ENCODE measurements at places on chromosomes 1 and 21.

DNA sequence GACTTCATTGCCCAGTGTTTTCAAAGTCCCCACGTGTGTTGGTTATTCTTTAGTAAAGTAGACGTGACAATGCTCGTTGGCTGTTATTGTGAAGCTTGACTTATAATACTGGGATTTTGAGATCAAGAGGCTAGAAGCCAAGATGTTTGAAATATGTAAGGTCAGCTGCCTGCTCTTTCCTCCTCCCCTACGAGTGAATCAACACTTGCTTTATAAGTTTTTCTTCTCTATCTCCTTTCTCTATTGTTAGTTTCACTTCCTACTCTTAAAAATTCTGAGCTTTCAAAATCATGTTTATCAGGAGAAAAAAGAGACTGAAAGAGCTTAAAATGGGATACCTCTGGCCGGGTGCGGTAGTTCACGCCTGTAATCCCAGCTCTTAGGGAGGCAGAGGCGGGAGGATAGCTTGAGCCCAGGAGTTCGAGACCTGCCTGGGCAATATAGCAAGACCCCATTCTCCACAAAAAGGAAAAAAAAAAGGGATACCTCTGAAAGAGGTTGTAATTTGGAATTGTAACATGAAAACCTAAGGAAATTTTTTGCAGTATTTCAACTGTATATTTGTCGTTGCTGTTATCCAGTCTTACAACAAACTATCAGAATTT is 72.0 kb downstream of the EPB41 start:
- DNase-seq: no peak

- DNase-seq: no peak
Observed at GRCh38 chr1:59682396-59683080, 132.2 kb upstream of the HOOK1 start.

GRCh38 chr21:21788591-21788990 is 790.4 kb downstream of the NCAM2 start:
- no peak for DNase-seq

- no peak for DNase-seq
Observed at GRCh38 chr1:164971921-164972415, 384.5 kb downstream of the LMX1A start.

- no peak for DNase-seq
Observed at GRCh38 chr1:4267381-4268261, 367.5 kb upstream of the C1orf174 start.

GRCh38 chr1:102472520-102472919 is 475.8 kb upstream of the OLFM3 start:
- no peak for DNase-seq

- DNase-seq: peak; percentile 60
Observed at GRCh38 chr1:224565186-224565585, 50.9 kb upstream of the CNIH3 start.

- DNase-seq: no peak
Observed at GRCh38 chr1:42153624-42154023, 414 bp downstream of the GUCA2B start.

GRCh38 chr1:184152434-184152898 is 100.9 kb downstream of the TSEN15 start:
- no peak for DNase-seq

- DNase-seq: no peak
Observed at GRCh38 chr1:181160998-181161870, 72.7 kb downstream of the IER5 start.

- DNase-seq: no peak
Observed at GRCh38 chr1:168057921-168058320, 78.8 kb downstream of the GPR161 start.

All from T1000 (cell line).